Bronchus fibroblast of lung (primary cell): ENCODE measurements at places on chromosomes 5 and 9. TPM values are rescaled to one million over a fixed set of nuclear protein-coding genes. Genes with fewer than 3 reads are reported as not detected.

Gene SLC6A3
- not detected in 2 replicates for total RNA-seq

Gene MARVELD2
- total RNA-seq, result 2.1 and 2.2 TPM in 2 replicates

Gene LMX1B
- not detected in 2 replicates for total RNA-seq

Gene ALDH1A1
- total RNA-seq, result 0.17 TPM in 1 of 2 replicates, not detected in the other

Gene PCDHGB6
- total RNA-seq, result 1.3 and 2.1 TPM in 2 replicates

Gene SYK
- total RNA-seq, result under 0.01 TPM in 1 of 2 replicates, not detected in the other

Gene PCDHB16
- total RNA-seq, result under 0.01 TPM in 1 of 2 replicates, not detected in the other

Gene EGFL7
- total RNA-seq, result 2.1 and 2.4 TPM in 2 replicates

Gene ZFP2
- 0.67 and 1.0 TPM in 2 replicates for total RNA-seq

Gene PRR7
- 15.9 and 21.5 TPM in 2 replicates for total RNA-seq

Gene CDKN2B-AS1
- 0.84 and 0.89 TPM in 2 replicates for total RNA-seq

Gene ITK
- not detected in 2 replicates for total RNA-seq

Gene OR2K2
- total RNA-seq, result not detected in 2 replicates
